ENCODE measurements at places on chromosomes 3 and 15.

DNA sequence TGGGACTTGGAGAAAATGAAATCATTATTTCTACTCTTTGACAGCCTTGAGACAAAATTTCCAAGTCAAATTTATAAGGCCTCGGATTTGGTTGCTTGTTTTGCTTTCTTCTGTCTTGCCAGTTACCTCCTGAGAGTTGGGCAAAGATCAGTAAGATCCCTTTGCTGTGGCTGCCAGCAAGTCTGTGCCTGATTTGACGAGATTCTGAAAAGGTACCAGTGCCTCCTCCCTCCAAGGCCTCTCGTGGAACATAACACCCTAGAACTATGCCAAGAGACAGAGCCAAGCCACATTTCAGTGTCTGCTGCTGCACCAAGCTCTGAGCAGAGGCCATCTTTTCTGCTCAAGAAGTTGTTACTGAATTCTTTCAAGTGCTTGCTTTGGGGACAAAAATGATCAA lies 61.0 kb downstream of the GTPBP8 start:
- no peak for DNase-seq

DNA sequence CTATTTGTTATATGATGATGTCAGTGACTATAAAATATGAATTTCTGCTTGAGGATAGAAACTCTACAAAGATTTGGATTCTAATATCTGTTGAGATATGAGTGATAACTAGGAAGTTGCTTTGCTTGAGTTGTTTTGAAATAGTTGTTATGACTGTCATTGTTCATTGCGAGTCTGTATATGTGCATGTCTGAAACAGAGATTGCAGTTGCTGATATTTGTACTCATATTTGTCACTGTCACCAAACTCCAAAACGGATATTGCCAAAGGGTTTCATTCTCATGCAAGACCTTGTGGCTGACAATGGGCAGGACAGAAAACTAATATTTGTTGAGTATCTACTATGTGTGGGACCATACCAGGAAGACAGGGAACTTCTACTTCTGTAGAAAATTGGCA lies 240.2 kb downstream of the CD47 start:
- DNase-seq = no peak

DNA sequence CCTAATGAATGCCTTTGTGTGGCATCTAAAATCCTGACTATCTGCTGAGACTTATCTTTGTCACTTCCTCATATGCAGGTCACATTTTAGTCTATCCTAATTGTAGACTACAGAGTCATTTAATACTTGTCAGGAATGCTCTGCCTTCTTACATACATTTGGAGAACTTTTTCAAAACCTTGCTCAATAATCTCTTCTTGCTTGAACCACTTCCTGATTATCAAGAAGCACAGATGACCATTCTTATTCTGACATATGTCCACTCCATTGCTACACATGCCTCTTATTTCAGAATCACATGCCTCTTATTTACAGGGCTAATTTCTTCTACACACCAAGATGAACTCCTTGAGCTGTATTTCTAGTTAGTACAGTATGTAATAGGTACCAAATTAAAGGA lies 400.3 kb downstream of the TBC1D5 start:
- no peak for DNase-seq

- DNase-seq = no peak
Observed at GRCh38 chr15:71201477-71201876, 86.2 kb downstream of the THSD4 start.

DNA sequence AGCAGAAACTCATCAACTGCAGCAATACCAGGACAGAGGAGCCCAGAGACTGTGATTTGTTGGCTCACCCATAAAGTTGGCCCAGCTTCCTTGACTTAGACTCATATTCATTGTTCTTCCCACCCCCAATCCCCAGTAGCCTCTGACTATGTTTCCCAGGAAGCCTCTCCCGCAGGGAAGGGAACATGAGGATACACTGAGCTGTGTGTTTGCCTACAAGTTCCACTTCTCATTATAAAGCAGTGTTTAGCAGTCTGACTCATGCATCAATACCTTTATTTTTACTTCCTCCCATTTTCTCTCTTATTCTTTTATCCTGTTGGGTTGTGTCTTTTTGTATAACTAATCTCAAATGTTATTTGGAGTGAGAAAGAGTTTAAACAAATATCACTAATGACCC lies 111.6 kb upstream of the PHLDB2 start:
- no peak for DNase-seq

DNA sequence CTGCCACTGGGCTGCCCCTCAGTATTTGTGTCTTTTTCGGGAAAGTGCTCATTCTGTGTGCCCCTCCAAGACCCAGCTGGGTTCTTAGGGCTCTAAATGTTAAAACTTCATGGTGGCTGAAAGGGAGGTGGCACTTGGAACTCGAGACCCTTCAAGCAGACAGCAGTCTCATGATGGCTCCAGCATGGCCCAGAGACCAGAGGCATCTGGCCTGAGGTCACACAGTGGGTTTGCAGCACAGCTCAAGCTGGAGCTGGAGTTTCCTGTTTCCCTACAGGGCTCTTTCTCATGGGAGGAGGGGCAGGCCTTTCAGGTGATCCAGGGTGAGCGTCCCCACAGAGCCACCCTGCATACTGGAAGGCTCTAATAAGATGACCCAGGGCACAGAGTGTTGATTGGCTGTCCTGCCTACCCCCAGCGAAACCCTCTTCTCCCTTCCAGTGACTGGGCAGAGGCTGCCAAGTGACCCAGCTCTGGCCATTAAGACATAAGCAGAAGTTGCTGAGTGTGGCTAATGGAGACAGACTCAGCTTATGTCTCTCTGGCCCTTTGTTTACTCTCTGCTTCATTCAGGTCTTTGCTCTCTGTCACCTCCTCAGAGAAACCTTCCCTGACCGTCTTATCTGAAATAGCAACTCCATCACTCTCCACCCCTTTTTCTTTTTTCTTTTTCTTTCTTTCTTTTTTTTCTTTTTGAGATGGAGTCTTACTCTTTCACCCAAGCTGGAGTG lies 166.6 kb upstream of the SMAD3 start:
- no peak for DNase-seq

Measured in T-helper 9 cell (primary cell).